Renal cortex interstitium (tissue), 15 donors: ENCODE measurements at places on chromosomes 7 and 10. TPM values are rescaled to one million over a fixed set of nuclear protein-coding genes. Genes with fewer than 3 reads are reported as not detected.

MKLN1 gene
- polyA plus RNA-seq, result 43.3 TPM

TFEC gene
- polyA plus RNA-seq, result 37.6 TPM

EN2 gene
- polyA plus RNA-seq, result 0.42 TPM

DPCD gene
- polyA plus RNA-seq, result 48.5 TPM

C10orf90 gene
- polyA plus RNA-seq, result 0.70 TPM

GSTO2 gene
- polyA plus RNA-seq, result 27.7 TPM

ABCC2 gene
- polyA plus RNA-seq, result 10.3 TPM

WNT8B gene
- 0.82 TPM for polyA plus RNA-seq

TFR2 gene
- polyA plus RNA-seq, result 0.95 TPM

GIMAP2 gene
- polyA plus RNA-seq, result 6.9 TPM

RAB19 gene
- polyA plus RNA-seq, result 3.3 TPM

C1GALT1 gene
- polyA plus RNA-seq, result 43.1 TPM

NEURL1 gene
- 1.8 TPM for polyA plus RNA-seq

NKX2-3 gene
- polyA plus RNA-seq, result 0.08 TPM

SPDYE2 gene
- 5.6 TPM for polyA plus RNA-seq

ELMO1 gene
- polyA plus RNA-seq, result 9.0 TPM

CHN2 gene
- polyA plus RNA-seq, result 19.2 TPM

PRPS1L1 gene
- not detected for polyA plus RNA-seq

IFIT1B gene
- polyA plus RNA-seq, result 0.10 TPM

IL6 gene
- polyA plus RNA-seq, result not detected

SDK1 gene
- 5.9 TPM for polyA plus RNA-seq

UNC5B gene
- polyA plus RNA-seq, result 42.2 TPM

TMEM229A gene
- polyA plus RNA-seq, result 0.12 TPM

DTX2 gene
- polyA plus RNA-seq, result 10.4 TPM

SPDYE9 gene
- polyA plus RNA-seq, result 0.83 TPM

PTPN12 gene
- polyA plus RNA-seq, result 103 TPM

GPRIN2 gene
- 3.1 TPM for polyA plus RNA-seq

NUTM2E gene
- polyA plus RNA-seq, result 0.56 TPM

EBF3 gene
- polyA plus RNA-seq, result 1.6 TPM

PRSS37 gene
- 0.30 TPM for polyA plus RNA-seq

RPEL1 gene
- 0.19 TPM for polyA plus RNA-seq

ARHGAP22 gene
- 1.3 TPM for polyA plus RNA-seq

BLVRA gene
- 54.2 TPM for polyA plus RNA-seq

PDSS1 gene
- 10.8 TPM for polyA plus RNA-seq

NPY4R gene
- not detected for polyA plus RNA-seq

TMEM130 gene
- 5.0 TPM for polyA plus RNA-seq

UNCX gene
- 12.6 TPM for polyA plus RNA-seq

DUSP5 gene
- polyA plus RNA-seq, result 13.9 TPM

NYAP1 gene
- polyA plus RNA-seq, result 2.9 TPM

OR2A42 gene
- polyA plus RNA-seq, result 1.2 TPM

ASB4 gene
- 0.13 TPM for polyA plus RNA-seq

DOCK4 gene
- polyA plus RNA-seq, result 20.5 TPM

NCOA4 gene
- 225 TPM for polyA plus RNA-seq

GPC2 gene
- 14.5 TPM for polyA plus RNA-seq

GIMAP1 gene
- polyA plus RNA-seq, result 2.1 TPM

PRKAR1B gene
- 43.1 TPM for polyA plus RNA-seq

POLL gene
- polyA plus RNA-seq, result 31.8 TPM
